CD4-positive, alpha-beta T cell treated with Interleukin-6 for 4 hours (primary cell): ENCODE measurements at places on chromosomes 11 and 22.

DNA sequence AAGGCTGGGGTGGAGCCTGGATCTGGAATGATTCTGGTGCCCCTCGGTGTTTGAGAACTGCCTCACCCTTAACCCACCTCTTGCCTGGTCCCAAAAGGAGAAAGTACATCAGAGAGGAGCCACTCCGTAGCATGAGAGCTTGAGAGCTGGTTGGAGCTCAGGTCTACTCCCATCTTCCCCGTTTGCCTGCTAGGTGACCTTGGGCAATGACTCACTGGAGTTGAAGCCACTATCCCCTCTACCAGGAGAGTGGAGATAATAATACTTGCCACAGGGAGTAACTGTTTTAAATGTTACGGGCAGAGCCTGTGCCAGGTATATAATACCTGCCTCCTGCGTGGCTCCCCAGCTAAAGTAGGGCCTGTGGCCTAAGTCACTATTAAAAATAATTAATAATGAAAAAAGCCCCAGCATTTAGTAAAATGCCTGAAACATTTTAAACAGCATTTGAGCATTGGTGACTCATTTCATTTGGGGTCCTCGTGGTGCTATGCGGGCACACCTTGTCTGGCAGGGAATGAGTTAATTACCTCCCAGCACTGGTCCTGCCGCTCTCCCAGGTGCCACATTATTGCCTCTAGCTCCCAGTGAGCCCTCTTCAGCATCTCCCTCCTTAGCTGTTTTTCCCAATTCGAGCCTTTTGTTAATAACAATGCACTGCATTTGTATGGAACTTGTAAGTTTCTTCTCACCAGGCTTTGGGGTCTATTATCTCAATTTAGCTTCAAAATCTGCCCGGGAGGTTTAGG, 22.5 kb downstream of the CYTH4 start:
- DNase-seq, result no peak

DNA sequence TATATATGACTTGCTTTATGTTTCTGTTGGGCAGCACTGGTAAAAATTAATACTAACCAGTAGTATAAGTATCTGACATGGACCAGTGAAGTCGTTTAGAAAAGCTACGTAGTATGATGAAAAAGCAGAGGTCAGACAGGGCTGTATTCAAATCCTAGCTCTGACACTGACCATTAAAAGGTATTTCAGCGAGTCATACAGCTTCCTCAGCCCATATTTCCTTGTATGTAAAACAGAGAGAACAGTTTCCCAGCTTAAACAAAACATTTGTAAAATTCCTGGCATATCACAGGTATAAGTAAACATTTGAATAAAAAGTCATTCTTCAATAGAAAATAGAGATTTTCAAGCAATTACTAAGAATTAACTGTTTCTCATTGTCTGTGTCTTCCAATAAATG, 4.2 kb downstream of the NOX4 start:
- DNase-seq, result no peak

- DNase-seq, result no peak
Measured at GRCh38 chr11:70705930-70706329, 307.6 kb downstream of the CTTN start.

- no peak for DNase-seq
Measured at GRCh38 chr11:126696982-126697381, 303.6 kb downstream of the KIRREL3 start.

- DNase-seq, result no peak
Measured at GRCh38 chr11:82757660-82758357, 24.1 kb upstream of the FAM181B start.

GRCh38 chr22:25837288-25837900, 95.4 kb downstream of the MYO18B start:
- DNase-seq, result no peak

DNA sequence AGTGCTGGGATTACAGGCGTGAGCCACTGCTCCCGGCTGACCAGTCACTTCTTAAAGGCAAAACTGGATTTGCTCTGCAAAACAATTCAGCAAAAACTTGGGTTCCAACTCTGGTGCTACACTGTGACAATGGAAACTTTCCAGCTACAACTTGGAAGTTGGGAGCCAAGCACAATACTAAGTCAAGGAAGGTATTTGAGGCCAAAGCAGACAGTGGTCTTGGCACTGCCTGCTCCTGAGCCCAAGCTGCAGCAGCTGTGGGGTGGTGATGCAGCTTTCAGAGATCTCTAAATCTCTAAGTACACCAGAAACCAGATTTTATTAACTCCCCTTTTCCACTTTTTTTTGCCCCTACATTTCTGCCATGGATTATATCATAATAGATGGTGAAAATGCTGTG, 17.5 kb downstream of the ADM start:
- DNase-seq, result no peak

GRCh38 chr11:121904148-121904547, 211.9 kb downstream of the BLID start:
- DNase-seq, result no peak

DNA sequence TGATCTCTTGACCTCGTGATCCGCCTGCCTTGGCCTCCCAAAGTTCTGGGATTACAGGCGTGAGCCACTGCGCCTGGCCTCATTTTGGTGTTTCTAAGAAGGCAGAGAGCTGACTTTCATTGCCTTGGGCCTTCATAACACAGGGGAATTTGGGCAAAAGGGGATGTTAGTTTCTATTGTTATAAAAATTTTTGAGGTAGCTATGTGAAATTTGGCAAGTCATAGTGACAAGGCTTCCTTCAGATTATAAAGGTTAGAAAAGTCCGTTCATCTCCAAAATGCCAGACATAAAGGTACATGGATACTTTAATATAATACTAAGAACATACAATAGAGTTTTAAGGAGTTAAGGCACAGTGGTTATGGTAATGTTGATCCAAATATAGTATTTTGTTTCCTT, 17.2 kb downstream of the LDHC start:
- no peak for DNase-seq

- peak; percentile 15 for DNase-seq
Measured at GRCh38 chr11:64760759-64761420, 1.1 kb upstream of the PYGM start.

DNA sequence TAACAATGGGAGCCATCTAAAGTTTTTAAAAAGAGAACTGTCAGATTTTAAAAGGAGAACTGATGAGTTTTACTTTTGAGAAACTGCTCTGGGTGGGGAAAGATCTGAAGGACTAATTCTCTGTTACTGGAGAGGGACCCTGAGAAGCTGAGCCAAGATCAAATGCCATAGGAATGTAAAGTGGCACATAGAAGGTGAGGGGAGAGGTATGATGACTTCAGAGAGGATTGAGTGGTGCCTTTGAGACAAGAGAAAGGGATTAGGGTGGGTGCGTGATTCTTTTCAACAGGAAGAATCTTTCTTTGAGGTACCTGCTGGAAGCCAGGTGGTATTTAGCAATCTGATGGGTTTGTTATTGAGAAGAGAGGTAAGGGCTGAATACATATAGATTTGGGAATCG, 9.0 kb downstream of the CRKL start:
- no peak for DNase-seq

GRCh38 chr11:72519220-72519881, 85.0 kb upstream of the CLPB start:
- DNase-seq, result peak; percentile 17

DNA sequence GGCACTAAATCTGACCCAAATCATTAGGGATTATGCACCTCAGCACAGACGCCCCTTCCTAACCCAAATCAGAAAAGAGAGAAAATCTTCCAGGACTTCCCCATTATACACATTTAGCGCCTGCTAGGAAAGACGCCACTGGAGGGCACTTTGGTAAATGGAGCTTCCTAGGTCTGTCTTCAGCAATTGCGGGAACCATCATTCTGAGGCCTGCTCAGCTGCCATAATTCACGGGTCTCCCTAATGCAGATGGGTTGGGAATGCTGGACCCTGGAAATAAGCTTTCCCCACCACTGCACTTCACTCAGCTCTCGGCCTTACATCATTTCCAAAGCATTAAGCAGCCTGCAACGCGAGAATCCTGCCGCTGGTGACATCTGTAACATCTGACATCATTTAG, 86.2 kb upstream of the OPCML start:
- DNase-seq, result no peak

- no peak for DNase-seq
Measured at GRCh38 chr11:67611165-67611564, 4.4 kb downstream of the NDUFV1 start.

DNA sequence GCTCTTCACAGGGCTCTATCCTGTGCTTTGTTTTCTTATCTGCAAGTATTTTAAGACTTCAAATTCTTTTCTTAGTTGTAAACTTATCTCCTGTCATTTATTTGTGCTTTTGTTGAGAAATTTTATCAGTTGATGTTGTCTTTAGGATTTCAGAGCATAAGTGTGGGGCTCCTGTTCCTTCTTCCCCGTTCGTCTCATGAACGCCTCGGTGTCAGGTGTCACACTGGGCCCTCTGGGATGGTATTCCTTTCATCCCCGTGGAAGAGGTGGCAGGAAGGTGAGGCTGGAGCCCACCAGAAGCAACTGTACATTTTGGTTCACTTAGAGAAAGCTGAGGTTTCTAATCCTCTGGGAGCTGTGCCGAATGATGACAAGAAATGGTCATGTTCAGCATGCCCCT, 17.9 kb downstream of the NADSYN1 start:
- no peak for DNase-seq

- DNase-seq, result no peak
Measured at GRCh38 chr22:49118065-49118464, 709.6 kb downstream of the BRD1 start.

- DNase-seq, result no peak
Measured at GRCh38 chr11:40029391-40029790, 1430.1 kb downstream of the LRRC4C start.

GRCh38 chr11:131537196-131537595, 166.8 kb downstream of the NTM start:
- no peak for DNase-seq

DNA sequence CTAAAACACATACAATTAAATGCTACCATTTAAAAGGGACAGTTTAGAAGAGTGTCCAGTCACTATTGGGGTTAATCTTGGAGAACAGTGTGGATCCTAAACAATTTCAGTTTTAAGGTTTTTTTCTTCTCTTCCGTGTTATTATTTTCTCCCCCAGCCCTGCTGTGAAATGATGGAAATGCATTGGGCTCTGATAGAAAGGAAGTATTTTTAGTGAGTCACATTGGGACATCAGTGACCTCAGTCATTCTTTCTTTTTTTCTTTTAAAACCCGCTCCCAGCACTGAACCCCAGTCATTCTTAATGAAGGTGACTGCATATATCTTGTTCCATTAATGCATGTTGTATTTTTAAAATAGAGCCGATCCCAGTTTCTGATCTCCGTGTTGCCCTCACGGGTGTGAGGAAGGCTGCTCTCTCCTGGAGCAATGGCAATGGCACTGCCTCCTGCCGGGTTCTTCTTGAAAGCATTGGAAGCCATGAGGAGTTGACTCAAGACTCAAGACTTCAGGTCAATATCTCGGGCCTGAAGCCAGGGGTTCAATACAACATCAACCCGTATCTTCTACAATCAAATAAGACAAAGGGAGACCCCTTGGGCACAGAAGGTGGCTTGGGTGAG, 93.2 kb upstream of the OR4B1 start:
- DNase-seq, result no peak

DNA sequence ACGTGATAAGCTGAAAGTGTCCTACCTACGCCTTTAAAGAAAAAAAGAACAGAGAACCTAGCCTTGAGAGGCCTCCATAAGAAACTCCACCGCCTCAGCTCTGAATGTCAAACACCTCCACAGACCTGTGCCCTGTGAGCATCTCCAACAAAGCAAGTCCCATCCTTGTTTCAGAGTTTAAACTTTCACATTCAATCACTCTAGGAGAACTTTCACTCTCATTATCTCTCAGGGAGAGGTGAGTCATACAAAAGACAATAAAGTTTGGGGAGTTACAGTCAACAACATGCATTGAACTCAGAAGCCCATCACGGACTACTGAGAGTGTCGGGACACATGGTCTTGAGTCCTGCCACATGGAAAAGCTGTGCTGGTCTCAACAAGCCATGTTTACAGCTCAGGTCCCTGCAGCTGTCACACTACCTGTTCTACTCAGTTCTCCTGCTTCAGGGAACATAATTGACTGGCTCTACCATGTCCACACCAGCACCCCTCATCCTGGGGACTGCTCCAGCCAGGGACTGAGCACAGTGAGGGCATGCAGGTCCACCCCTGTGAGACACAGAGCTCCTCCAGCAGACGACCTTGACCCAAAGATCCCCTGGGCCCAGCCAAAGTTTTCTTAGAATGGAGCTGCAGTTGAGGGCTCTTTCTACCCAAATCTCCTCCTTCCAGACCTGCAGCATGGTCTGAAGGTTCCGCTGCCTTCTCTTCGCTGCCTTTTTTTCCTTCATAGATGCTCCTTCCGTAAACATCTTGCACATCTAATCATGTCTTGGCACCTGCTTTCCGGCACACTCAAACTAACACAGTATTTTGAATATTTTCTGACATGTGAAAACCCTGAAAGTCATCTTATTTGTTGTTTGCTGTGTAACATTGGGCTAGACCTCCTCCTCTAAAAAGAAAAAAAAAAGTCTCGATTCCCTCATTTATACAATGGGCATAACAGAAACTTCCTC, 114.9 kb downstream of the ETS1 start:
- peak; percentile 57 for DNase-seq

DNA sequence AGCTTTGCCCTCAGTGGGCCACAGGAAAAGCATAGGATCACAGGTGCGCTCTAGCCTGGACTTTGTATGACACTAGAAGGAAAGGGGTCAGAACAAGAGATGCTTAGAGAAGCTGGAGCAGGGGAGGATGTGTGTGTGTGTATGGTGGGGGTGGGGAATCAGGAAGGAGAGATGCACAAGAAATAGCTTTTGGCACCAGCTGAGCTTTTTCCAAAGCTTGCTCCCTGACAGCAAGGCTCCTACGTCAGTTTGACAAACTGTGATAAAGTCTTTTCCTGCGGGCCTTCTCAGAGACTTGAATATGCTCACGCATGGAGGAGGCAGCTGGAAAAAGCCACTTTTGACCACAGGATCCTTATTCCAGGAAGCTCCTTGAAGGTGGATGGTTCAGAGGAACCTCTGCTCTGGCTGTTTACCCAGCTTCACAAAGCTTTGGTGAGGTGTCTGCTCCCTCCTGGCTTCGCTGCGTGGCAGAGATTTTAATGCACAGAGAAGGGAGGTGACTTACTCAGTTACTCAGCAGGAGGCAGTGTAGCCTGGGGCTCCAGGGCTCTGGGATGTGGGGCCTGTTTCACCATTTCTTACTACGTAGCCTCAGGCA, 3.9 kb downstream of the CDC42EP1 start:
- no peak for DNase-seq

- DNase-seq, result peak; percentile 13
Measured at GRCh38 chr11:95335989-95336388, 105.0 kb upstream of the SESN3 start.

DNA sequence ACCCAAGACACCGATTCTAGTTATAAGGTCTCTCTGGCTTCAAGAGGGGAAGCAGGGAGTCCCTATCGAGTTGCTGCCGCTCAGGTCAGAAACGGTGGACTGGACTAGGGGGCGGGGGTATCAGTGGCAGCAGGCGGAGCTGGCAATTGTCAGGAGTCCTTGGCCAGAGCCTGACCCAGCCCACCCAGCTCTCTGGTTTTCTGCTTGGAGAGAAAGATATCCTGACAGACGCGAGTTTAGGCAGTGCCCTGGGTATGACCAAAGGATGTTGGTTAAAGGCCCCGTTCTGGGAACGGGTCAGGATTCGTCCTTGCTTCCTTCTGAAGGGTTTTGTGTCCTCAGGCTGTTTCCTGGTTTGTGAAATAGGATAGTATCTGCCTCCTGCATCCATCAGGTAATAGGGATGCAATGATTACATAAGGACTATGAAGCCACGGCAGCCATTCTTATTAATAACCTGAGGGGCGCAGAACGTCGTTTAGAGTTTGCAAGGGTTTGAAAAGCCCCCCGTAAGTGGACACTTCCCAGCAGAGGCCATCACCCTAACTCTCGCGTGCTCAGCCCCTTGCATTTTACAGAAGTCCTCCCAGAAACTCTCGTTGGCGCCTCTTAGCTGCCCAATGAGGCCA, 700 bp upstream of the DEPDC5 start:
- peak; percentile 4 for DNase-seq
